ENCODE measurements at places on chromosomes 3 and 15.

DNA sequence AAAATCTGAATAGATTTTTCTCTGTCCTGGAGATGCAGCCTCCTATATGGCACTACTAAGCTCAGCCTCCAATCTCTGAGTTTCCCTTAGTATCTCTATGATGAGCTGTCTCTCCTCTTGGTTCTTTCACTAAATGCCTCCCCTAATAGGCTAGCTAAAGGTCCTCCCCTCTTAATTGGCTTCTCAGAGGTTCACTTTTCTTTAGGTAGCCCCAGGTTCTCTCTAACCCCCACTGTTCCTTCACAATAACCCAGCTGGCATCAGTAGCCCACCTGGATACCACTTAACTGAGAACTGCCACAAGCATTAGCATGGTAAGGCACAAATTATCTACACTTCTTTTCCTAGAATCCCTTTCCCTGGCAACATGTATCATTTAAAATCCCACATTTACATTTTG is 523.2 kb downstream of the IGSF11 start:
- DNase-seq: no peak

- peak; percentile 65 for DNase-seq
These were observed 40.1 kb upstream of the TAFA4 start for GRCh38 chr3:68972358-68972979.

GRCh38 chr3:52353291-52353855 is 37.3 kb downstream of the DNAH1 start:
- no peak for DNase-seq

GRCh38 chr3:110253794-110254193 is 817.8 kb upstream of the NECTIN3 start:
- DNase-seq: no peak

GRCh38 chr3:128854475-128854874 is 24.9 kb upstream of the ACAD9 start:
- peak; percentile 9 for DNase-seq

DNA sequence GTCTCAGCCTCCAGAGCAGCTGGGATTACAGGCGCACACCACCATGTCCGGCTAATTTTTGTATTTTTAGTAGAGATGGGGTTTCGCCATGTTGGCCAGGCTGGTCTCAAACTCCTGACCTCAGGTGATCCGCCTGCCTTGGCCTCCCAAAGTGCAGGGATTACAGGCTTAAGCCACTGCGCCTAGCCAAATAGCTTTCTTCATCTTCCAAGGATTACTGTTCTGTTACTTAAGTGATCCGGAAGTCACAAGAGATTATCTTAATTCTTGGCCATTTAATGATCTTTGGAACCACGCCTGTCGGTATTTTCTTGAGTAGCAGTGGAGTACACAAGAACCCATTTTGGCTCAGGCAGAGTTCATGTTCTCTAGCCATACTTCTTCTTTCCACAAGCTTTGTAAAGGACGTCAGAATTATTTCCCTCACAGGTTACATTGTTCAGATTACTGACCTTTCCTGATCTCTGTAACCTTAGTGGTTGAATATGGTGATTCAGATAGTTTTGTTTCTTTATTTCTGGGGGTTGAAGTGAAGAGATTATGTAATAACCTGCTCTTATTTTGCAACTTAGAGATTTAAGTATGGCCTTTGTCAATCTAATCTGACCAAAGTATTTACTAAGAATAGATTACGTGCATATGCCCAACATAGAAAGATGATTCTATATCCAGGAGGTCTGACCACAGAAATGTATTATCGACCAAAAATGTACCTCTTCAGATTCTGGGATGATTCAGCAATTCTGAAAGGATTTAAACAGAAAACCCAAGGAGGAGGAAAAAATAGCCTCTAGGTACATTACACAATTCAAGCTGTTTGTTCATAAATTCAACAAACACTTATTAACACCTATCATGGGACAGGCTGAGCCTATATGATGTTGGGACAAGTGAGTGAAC is 132.2 kb downstream of the GREM1 start:
- no peak for DNase-seq

GRCh38 chr15:66657185-66658020 is 44.6 kb upstream of the SMAD6 start:
- DNase-seq: no peak

DNA sequence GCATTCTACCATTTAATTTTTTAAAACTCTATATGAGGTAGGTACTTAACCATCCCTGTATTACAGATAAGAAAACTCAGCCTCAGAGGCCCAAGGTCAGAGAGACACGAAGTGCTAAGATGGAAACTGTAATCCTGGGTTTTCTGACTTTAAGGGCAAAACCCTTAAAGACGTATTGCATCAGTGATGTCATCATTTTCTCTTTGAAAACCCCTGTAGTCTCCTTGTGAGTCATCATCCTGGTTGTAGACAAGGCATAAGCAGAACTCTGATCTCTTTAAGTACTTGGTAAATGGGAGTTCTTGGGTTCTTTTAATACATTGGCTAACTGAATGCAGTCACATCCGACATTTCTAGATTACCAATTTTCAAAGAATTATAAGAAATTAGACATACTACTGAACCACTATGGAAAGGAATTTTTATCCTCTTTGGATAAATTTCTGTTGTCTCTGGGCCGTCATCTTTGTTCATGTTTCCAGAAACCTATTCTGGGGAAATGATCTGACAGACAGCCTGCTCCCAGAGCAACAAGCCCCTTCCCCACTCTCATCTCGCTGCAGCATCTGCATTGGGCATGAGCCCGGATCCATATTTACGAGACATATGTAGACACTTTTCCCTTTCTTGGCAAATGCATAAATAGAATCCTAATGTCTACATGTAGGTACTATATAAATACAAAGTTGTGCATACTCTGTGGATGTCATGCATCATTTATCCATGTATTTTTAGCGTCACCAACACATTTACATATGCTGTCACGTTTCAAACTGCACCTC is 48.7 kb upstream of the MDFIC2 start:
- peak; percentile 29 for DNase-seq

GRCh38 chr3:193701953-193702635 is 109.1 kb downstream of the OPA1 start:
- no peak for DNase-seq

- no peak for DNase-seq
These were observed 332.5 kb upstream of the SEMA6D start for GRCh38 chr15:47384776-47385175.

DNA sequence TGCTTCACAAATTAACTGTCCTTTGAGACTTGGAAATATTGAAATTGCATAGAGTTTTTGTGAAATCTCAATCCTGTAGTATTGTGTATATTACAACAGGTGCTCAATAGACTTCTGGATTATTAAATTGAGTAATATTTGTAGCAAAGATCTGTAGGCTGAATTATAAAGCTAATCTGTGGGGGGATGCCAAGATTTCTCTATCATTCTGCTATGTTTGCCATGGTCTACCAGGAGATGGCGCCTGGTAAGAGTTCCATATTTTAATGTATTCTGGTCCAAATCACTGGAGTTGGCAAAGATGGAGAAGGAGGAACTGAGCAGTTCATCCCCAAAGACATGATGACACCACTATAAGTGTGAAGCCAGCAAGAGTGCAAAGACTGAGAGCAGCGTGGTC is 340.9 kb upstream of the TPRG1 start:
- DNase-seq: no peak

- no peak for DNase-seq
These were observed 1.6 kb downstream of the TATDN2 start for GRCh38 chr3:10249833-10250232.

DNA sequence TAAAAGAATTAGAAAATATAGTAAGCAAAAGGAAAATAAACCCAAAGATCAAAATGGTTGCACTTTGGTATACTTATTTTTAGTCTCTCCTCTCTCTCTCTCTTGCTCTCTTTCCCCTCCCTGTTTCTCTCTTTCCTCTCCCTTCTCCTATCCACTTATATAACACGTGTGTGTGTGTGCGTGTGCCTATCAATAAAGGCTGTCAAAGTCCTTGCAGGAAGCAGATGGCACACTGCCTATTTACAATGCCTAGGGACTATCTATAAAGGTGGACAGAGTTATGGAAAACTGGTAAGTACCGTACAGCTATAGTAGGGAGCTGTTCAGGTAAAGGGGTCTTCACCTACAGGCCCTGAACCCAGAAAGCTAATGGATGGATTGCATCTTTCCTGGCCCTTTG is 161.6 kb downstream of the SQOR start:
- DNase-seq: no peak

- no peak for DNase-seq
These were observed 212.2 kb upstream of the GPR149 start for GRCh38 chr3:154642145-154642544.

GRCh38 chr3:51961602-51962569 is 5.4 kb downstream of the PCBP4 start:
- no peak for DNase-seq

GRCh38 chr3:114877378-114878113 is 269.5 kb downstream of the ZBTB20 start:
- peak; percentile 14 for DNase-seq

DNA sequence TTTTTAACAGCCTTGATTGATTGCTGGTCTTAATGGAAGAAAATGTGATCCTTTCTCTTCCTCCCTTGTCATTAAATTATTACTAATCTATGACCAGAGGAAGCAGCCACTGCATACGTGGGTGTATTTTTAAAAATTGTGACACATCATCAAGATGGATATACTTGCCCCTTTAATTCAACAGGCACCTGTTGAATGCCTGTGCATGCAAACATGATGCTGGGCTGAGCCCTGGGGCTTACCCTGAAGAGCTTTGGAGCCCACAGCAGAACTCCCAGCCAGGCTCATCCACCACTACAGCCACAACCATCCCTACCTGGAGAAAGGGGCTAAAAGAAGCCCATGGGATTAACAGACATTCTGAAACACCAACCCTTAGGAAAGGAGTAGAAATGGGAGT is 297.2 kb upstream of the CTDSPL start:
- DNase-seq: no peak

DNA sequence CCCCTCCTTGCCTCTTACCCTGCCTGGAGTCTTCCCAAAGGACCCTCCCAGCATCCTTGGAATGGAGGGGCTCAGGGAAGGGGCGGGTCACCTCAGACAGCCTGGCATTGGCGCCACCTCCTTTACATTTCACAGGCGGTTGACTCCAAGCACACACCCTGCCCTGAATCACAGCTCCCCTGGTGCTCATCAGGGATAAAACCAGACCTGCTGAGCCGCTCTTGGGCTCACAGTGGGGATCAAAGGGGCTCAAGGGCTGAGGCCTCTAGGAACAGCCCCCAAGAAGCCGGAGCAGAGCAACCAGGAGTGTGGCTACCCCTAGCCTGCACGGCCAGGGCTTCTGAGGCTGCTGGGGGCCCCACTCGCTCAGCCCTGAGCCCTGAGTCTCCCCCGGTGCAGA is 16.6 kb downstream of the LINGO1 start:
- no peak for DNase-seq

- no peak for DNase-seq
These were observed 284.5 kb downstream of the ZNF385D start for GRCh38 chr3:21466476-21466875.

DNA sequence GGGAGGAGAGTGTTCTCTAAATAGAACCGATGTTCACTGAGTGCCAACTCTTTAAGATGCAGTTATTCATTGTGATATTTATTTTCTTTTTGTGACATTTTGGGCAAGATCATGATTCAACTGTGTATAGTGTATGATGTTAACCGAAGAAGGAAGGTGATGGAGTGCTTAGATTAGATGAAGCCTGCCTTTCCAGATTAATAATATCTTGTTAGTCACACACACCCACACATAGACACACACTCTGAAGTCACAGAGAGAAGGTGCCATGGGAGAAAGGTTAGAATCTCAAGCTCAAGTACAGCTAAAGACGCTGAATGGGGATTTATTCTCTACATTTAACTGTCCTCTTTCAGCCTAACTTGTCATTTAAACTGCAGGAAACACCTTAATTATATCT is 77.0 kb downstream of the SLC9A9 start:
- no peak for DNase-seq

DNA sequence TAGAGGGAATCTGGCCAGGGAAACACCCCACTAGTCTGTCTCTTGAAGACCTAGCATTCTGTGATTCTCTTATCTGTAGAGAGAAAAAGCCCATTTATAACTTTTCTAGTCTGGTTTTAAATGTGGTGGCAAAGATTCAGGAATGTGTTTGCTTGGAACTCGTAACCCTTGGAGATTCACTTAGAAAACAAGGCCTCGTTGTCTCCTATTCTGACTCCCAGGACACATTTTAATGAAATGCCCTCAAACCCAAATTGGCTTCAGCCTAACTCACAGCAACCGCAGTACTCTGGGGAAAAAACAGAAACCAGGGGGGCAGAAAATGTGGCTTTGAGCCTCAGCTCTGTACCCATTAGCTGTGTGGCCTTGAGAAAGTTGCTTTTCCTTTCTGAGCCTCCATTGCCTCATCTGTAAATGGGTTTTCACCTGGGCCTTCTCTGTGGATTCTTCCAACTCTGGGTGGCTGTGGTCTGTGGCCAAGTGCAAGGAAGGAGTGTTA is 36.5 kb downstream of the RPLP1 start:
- DNase-seq: no peak

DNA sequence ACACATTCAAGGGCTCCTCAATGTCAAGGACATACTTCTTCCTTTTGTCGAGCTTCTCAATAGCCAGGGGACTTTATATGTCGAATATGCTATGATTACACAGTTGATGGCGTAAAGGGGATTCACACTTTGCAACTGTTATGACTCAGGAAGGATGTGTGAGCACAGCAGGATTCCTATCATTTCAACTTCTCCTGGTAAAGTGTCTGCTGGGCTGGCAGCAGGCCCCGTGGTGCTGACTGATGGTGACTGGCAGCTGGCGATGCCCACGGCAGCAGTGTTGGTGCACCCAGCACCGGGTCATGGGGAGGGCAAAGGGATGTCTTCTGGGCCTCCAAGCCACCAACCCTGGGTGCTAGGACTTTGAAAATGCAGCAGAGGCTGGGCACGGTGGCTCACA is 44.8 kb upstream of the GNB5 start:
- DNase-seq: no peak

DNA sequence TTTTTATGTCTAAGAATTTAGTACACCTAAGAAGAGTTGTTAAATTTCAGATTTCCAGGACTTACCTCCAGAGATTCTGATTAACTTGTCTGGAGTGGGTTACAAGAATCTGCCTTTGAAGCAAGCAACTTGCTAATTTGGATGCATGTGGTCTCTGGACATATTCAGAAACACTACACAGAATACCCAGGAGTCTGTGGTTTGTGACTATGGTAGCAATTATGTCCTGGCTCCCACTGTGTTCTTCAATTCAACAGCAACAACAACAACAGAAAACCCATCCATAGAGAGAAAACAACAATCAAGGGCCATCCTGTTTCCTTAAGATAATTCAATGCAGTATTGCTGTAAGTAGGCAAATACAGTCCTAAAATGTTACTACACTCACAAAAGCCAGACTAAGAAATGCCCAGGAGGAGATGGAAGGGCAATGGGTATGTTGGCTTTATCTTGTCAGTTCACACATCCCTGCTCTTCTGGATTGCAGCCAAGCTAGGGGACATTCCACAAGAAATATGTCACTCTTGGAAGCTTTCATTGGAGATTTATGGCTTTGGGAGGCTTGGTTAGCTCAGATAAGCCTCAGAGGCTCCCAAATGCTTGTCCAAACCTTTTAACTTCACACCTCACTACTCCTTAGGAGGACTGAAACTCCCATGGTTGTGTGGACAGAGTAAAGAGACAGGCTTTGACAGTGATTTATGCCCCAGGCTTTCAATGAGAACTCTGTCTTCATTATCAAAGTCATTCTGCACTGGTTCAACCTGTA is 99.4 kb upstream of the MRPL3 start:
- no peak for DNase-seq
